ENCODE measurements at places on chromosomes 12 and 14.

DNA sequence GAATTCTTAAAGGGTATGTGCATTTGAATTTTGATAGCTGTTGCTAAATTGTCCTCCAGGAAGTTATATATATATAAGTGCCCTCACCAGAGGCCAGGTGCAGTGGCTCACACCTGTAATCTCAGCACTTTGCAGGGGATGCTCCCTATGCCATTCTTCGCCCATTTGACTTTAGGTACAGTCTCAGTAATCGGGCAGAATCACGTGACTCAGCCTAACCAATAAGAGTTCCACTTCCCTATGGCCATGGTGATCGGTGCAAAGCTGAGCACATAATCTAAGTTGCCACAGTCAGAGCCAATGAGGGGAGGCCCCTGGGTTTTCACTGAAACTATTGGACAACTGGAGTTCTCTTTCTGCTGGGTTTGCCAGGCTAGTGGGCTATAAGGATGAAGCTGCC, 274.6 kb upstream of the TBX3 start:
- no peak for DNase-seq

DNA sequence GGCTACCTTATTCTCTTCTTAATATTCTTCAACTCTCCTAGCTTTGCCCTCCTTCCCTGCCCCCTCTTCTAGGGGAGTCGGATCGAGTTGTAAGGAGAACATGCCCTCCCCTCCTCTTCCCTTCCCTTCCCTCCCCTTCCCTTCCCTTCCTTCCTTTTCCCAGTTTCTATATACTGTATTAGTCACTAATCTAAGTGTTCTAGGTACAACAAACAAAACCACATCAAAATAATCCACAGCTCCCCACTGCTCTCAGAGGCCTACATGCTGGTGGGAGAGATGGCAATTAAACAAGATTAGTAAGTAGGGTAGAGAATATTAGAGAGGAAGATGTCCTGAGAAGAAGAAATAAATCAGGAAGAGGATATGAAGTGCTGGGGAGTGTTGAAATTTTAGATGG, 119.9 kb upstream of the PZP start:
- no peak for DNase-seq

GRCh38 chr14:32588448-32589320, 259.6 kb downstream of the AKAP6 start:
- no peak for DNase-seq

- no peak for DNase-seq
Observed at GRCh38 chr12:81517296-81517695, 241.9 kb downstream of the PPFIA2 start.

DNA sequence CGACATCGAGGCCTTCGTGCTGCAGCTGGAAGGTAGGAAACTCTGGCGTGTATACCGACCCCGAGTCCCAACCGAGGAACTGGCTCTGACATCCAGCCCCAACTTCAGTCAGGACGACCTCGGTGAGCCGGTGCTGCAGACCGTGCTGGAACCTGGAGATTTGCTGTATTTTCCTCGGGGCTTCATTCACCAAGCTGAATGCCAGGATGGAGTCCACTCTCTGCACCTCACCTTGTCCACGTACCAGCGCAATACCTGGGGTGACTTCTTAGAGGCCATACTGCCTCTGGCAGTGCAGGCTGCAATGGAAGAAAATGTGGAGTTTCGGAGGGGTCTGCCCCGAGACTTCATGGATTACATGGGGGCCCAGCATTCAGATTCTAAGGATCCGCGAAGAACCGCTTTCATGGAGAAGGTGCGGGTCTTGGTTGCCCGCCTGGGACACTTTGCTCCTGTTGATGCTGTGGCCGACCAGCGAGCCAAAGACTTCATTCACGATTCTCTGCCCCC, 1.4 kb downstream of the RIOX1 start:
- DNase-seq: no peak

All from stimulated activated CD4-positive, alpha-beta T cell treated with anti-CD3 and anti-CD28 coated beads, Interleukin-12 subunit alpha, Interleukin-12 subunit beta, amount 100 ng/mL, for 4 hours (primary cell).